ENCODE measurements at places on chromosomes 5 and 9.

DNA sequence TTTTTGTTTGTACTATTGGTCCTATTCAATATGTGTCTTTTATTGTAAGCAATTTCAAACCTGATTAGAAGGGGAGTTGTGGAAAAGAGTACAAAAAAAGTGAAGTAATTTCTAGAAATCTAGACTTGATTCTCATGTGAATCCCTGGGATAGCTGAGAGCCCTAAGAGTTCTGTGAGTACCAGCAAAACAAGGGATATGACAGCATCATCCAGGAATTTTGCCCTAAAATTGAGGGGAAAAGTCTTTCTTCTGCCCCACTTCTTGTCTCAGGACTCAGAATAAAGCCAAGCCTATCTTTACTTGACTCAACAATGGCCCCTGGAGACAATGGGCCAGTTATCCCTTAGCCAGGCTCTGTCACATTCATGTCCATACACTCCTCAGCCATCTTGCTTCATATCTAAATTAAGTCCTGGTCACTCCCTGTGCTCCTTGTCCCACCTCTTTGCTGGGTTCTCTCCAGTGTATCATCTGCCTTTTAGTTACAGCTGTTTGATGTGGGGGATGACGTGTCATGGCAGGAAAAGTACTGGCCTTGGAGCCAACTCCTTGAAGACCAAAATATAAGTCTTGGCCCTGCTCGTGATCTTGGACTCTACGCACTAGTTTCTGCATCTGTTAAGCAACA lies 81.2 kb downstream of the ADAMTS12 start:
- DNase-seq: no peak

DNA sequence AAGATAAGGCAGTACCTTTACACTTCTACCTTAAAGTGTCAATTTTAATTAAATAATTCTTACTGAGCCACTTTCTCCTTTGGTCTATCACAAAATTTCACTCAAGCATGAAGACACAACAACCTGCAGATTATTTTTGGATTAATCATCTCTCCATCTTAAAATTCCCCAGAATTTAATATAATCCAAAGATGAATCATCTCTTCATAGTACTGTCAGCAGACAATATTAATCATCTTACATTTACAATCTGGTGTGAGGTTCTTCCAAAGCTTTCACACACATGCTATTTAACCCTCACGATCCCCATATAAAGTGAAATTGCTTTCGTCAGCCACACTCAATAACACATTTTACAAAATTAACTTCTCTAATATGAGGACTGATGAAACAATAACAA lies 43.0 kb downstream of the LHFPL2 start:
- DNase-seq: peak; percentile 44

DNA sequence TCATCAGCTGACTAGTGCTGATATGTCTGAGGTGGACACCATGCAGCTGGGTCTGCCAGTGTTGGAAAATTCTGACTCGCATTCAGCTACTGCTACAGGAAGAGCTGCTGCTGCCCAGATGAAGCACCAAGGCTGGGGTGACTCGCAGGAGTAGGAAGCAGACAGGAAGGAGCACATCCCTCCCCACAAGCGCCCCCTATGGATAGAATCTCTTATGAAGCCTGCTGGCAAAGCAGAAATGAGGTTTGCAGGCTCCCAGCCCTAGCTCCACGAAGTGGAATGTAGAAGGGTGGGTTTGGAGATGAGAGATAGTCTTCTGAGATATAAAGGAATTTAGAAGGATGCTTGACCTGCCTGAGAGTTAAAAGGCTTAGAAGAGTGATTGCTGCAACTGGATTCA lies 443.0 kb downstream of the ACTL7B start:
- no peak for DNase-seq

- DNase-seq: no peak
Measured at GRCh38 chr9:8859416-8859815, 1059.8 kb upstream of the DMAC1 start.

GRCh38 chr9:7192266-7192665 lies 434.5 kb downstream of the KDM4C start:
- no peak for DNase-seq

DNA sequence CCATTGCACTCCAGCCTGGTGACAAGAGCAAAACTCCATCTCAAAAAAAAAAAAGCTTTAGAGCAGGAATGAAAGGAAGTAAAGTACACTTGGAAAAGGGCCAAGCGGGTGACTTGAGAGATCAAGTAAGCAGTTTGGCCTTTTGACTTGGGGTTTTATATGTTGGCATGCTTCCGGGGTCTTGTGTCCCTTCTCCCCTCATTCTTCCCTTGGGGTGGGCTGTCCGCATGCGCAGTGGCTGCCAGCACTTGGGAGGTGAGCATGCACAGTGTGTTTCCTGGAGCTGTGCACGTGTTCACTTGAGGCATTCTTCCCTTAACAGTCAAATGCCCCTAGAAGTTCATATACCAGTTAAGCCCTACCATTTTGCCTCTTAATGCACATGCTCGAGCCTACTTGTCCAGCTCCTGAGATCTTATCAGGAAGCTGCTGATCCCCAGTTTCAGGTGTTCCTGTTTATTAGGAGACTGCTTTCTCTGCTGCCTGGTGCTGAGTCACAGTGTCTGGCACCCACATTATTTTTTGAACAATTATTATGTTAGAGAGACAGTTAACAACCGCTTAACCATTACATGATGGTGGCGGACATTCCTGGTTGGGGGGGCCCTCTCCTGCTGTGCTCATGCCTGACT lies 32.6 kb upstream of the PRRC2B start:
- DNase-seq: no peak

DNA sequence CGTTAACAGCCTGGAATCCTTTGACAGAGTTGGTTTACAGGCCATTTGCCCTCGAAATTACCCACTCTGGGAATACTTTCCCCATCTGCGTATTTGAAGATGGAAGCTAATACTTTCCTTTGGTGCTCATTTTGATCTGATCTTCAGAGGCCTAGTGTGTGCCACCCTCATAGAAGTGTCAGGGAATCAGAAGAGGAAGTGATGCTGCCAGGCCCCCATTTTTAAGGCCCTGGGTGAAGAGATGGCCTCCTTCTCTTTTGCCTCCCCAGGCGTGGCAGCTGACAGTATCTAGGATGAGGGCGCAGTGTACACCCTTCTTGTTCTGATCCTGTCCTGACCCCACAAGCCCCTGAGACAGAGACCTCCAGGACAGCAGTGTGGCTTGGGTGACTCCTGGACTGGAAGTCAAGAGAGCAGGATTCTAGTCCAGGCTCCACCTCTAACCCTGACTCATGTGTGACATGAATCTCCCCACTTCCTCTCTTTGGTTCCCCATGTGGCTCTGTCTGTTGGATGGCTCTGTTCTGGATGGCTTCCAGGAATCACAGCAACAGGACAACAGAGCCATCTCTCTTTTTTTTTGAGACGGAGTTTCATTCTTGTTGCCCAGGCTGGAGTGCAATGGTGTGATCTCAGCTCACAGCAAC lies 27.8 kb downstream of the CSF1R start:
- DNase-seq: peak; percentile 69

GRCh38 chr5:21424907-21425306 lies 1428.2 kb downstream of the CDH12 start:
- no peak for DNase-seq

GRCh38 chr5:134525683-134526482 lies 413 bp downstream of the JADE2 start:
- peak; percentile 86 for DNase-seq

DNA sequence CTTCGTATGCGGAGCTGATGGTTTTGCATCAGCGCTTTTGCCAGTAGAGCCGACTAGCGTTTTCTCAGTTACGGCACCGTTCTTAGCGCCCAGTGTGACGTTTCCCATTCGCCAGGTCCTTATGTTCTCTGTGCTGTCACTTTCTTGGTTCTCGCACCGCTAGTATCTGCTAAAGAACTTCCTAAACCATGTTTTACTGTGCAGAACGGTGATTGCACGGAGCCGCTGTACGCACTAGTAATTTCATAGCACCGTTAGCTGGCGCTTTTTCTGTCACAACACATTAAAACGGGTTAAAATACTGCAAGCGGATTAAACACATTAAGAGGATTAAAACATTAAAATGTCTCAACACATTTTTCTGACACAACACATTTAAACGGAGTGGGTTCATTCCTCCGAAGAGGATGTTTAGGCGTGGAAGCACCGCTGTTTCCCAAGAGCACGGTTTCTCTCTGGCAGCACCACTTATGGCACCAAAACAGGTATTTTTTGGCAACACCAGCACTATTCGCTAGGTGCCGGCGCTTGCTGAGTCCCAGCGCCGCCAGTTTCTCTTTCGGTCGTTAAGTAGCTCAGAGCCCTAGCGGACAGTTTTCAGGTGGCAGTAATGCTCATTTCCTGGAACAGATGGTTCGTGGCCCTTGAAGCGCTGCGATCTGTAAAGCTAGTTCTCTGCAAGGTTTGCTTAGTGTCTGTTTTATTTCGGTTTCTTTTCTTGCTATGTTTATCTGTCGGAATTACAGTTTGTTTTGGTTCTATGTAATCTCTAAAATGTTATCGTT lies 20.3 kb downstream of the ANXA2R start:
- no peak for DNase-seq

DNA sequence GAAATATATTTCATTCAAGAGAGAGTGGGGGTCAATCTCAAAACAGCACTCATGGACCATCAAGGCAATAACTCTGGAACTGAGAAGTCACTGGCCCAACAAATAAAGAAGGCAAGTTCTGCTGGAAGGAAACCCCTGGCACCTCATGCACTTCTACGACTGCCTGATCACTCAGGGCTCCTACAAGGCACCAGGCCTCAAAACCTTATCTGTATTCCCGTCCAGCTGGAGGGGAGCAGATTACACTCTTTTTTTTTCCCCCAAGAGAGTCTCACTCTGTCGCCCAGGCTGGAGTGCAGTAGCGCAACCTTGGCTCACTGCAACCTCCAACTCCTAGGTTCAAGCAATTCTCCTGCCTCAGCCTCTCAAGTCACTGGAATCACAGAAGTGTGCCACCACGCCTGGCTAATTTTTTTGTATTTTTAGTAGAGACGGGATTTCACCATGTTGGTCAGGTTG lies 49.9 kb downstream of the P4HA2 start:
- no peak for DNase-seq

DNA sequence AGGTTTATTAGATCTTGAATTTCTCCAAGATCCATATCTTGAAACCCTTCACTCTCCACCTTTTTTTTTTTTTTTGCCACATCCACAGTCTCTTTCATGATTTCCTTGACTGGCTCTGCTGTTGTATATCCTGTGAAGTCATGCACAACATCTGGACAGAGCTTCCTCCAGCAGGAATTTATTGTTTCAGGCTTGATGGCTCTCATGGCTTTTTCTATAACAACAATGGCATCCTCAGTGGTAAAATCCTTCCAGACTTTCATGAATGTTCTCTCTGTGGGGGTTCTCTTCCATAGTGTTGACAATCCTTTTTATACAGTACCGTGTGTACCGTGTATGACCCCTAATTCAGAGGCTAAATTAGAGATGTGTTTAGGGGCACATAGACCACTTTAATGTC lies 24.0 kb downstream of the RANBP17 start:
- no peak for DNase-seq

- no peak for DNase-seq
Measured at GRCh38 chr9:84761137-84761808, 91.7 kb downstream of the NTRK2 start.

DNA sequence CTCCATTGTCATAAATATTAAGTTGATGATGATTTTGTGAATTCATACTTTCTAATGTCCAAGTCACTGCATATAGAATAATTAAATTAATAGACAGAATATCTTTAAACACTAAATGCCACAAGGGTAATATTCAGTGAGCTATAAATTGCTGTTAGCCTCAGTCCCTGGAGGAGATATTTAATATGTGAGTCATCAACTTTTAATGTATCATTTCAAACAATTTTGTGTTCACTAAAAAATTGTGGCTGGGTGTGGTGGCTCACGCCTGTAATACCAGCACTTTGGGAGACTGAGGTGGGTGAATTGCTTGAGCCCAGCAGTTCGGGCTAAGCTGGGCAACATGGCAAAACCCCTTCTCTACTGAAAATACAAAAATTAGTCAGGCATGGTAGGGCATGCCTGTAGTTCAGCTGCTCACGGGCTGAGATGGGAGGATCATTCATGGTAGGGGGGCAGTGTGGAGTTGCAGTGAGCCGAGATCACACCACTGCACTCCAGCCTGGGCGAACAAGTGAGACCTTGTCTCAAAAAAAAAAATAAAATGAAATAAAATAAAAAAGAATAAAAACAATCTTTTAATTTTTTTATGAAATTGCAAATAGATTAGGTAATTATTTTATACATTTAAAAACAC lies 717.3 kb upstream of the CHD1 start:
- DNase-seq: no peak

DNA sequence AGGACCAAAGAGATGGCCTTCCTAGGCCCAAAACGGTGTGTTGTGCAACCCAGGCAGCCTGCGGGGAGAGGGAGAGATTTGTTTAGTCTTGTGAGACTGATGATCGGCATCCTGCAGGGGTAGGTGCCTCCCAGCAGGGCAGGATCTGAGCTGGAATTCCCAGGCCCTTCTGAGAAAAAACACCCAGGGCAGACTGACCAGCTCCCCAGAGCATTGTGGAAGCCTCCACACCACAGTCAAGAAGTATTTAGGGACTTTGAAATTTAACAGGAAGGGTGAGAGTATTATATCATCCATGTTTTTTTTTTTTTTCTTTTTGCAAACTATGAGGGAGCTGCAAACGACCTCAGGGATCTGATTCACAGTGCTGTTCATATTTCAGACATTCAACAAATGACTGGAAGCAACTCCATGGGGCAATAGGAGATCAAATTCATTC lies 104.5 kb upstream of the LHFPL2 start:
- DNase-seq: no peak

DNA sequence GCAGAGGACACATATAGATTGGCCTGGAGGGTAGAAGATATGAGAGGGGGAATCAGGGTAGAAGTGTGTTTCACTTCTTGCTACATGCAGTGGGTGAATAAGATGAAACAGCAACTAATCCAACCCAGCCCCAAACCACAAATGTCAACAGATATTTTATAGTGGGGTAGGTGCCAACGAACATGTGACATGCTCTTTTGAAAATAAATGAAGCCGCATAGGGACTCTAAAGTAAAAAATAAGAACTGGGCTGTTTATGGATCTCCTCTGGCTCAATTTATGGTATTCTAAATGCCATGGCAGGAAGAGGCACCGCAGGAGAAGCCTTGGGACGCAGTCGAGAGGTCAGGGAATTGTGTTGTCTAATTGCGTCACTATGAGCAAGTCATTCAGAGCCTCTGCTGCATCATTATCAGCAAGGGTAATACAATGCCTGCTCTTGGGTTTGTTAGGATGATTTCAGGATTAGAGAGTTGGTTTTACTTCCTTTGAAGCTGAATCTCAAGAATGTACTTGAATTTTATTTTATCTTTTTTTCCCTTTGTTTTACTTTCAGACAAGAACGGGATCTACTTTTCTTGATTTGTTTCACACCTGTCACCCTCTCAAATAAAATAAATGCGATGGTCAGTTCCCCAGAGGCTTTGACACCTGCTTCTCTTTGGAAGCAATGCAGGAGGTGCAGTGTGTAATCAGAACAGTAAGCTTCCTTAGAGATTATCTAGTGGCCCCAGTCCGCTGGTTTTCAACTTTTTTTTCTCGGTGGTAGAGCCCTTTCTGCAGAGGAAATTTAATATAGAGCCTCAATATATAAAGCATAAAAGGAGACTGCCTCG lies 375.6 kb upstream of the CLINT1 start:
- DNase-seq: no peak

- no peak for DNase-seq
Measured at GRCh38 chr5:40441733-40442132, 238.0 kb upstream of the PTGER4 start.

GRCh38 chr5:31733371-31733770 lies 94.4 kb downstream of the PDZD2 start:
- DNase-seq: no peak
